MM.1S (cell line): ENCODE measurements at places on chromosomes 11 and 22.

GRCh38 chr22:27796829-27797519 lies 4.6 kb downstream of the MN1 start:
- no peak for DNase-seq

DNA sequence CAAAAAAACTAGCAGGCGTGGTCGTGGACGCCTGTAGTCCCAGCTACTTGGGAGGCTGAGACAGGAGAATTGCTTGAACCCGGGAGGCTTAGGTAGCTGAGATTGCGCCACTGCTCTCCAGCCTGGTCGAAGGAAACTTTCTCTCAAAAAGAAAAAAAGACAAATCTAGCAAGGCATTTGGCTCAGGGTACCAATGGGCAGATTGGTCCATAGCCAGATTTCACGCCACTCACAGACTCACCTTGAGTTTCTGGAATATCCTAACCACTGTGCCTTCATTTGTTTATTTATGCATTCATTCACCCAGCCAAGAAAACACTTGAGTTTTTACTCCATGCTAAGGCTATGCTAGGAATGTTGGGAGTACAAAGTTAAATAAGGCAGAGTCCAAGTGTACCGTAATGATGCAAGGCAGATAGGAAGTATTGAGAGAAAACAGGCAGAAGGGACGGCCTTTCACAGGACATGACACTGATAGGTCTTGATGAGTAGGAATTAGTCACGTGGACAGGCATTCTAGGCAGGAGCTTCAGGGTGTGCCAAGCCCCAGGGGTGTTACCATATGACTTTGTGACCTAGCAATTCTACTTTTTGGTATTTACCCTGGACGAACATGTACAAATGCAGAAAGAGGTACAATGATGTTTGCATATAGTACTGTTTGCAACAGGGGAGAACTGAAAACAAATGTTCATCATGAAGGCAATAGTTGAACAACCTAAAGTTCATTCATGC lies 3.0 kb upstream of the PACSIN3 start:
- no peak for DNase-seq

GRCh38 chr11:31877083-31877482 lies 66.0 kb upstream of the PAX6 start:
- no peak for DNase-seq

- no peak for DNase-seq
Observed at GRCh38 chr11:130088217-130088616, 18.5 kb downstream of the APLP2 start.

- peak; percentile 55 for DNase-seq
Observed at GRCh38 chr11:123069908-123070821, 8.2 kb upstream of the HSPA8 start.

DNA sequence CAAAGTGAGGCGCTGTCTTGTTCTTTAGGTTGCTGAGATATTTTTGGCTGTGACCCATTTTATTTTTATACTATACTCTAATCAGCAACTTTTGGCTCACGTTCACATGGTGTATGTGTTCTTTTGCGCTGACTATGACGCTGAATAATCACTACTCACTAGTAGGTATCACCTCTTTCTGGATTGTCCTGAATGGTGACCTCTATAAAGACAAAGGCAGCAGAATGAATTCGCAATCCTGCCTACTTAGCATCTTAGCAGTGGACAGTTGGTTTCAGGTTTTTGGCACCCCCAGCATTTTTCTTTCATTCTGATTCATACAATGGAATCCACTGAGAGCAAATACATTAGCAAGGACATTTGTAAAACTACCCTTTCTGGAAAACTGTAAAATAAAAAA lies 351.3 kb downstream of the JRKL start:
- no peak for DNase-seq

GRCh38 chr11:44823006-44823405 lies 96.2 kb downstream of the TSPAN18 start:
- DNase-seq, result no peak

- DNase-seq, result no peak
Observed at GRCh38 chr11:118098996-118099837, 12.5 kb upstream of the SMIM35 start.

GRCh38 chr11:72631806-72632731 lies 42.2 kb downstream of the PDE2A start:
- no peak for DNase-seq

- no peak for DNase-seq
Observed at GRCh38 chr22:37002633-37003032, 16.6 kb downstream of the TST start.

- DNase-seq, result no peak
Observed at GRCh38 chr22:42920101-42920820, 63.2 kb upstream of the ARFGAP3 start.

DNA sequence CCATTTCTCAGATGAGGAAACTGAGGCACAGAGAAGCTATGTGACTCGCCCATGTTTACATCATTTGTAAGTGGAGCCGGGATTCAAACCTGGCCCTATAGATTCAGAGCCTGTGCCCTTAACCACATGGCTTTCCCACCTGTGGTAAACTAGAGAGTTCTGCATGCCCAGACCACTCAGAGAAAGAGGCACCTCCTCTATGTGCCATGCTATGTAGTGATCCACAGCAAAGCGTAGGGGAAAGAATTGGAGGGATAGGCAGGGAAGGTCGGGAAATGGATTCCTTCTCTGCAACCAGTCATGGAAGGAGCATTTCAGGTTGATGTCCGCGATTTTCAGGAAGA lies 15.4 kb upstream of the POU2AF2 start:
- DNase-seq, result no peak

GRCh38 chr22:49331223-49331815 lies 496.4 kb downstream of the BRD1 start:
- no peak for DNase-seq

GRCh38 chr11:4393209-4393857 lies at the start of gene TRIM21:
Gene TRIM21, minus strand, starts transcription at chr11:4393702. Its CDS starts 3,293 bp downstream, at chr11:4390409.
- DNase-seq, result peak; percentile 91

GRCh38 chr11:128642571-128642970 lies 51.3 kb upstream of the FLI1 start:
- DNase-seq, result no peak

- no peak for DNase-seq
Observed at GRCh38 chr11:71139516-71140205, 112.7 kb downstream of the SHANK2 start.

- no peak for DNase-seq
Observed at GRCh38 chr11:119483341-119483880, 60.4 kb upstream of the THY1 start.

- no peak for DNase-seq
Observed at GRCh38 chr11:10392095-10393079, 62.7 kb upstream of the AMPD3 start.

- DNase-seq, result no peak
Observed at GRCh38 chr11:15590132-15590531, 475.4 kb downstream of the INSC start.

- peak; percentile 31 for DNase-seq
Observed at GRCh38 chr11:112745973-112746372, 215.2 kb upstream of the NCAM1 start.

DNA sequence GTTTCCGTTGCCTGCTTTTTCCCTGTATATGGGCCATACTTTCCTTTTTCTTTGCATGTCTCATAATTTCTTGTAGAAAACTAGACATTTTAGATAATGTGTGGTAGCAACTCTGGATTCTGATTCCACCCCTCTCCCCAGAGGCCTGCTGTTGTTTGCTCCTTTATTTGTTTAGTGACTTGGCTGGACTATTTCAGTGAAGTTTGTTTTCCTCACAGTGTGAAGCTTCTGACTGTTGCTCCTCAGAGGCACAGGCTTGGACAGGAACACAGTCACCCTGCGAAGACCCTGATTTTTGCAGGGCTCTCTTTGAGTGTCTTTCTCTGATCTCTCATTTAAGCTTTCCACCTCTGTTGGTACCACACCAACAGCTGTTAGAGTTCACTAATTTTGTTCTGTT lies 72.5 kb downstream of the SWAP70 start:
- no peak for DNase-seq

GRCh38 chr11:1339066-1339675 lies 29.7 kb upstream of the TOLLIP start:
- no peak for DNase-seq

GRCh38 chr11:14408612-14409011 lies 49.6 kb upstream of the RRAS2 start:
- no peak for DNase-seq

DNA sequence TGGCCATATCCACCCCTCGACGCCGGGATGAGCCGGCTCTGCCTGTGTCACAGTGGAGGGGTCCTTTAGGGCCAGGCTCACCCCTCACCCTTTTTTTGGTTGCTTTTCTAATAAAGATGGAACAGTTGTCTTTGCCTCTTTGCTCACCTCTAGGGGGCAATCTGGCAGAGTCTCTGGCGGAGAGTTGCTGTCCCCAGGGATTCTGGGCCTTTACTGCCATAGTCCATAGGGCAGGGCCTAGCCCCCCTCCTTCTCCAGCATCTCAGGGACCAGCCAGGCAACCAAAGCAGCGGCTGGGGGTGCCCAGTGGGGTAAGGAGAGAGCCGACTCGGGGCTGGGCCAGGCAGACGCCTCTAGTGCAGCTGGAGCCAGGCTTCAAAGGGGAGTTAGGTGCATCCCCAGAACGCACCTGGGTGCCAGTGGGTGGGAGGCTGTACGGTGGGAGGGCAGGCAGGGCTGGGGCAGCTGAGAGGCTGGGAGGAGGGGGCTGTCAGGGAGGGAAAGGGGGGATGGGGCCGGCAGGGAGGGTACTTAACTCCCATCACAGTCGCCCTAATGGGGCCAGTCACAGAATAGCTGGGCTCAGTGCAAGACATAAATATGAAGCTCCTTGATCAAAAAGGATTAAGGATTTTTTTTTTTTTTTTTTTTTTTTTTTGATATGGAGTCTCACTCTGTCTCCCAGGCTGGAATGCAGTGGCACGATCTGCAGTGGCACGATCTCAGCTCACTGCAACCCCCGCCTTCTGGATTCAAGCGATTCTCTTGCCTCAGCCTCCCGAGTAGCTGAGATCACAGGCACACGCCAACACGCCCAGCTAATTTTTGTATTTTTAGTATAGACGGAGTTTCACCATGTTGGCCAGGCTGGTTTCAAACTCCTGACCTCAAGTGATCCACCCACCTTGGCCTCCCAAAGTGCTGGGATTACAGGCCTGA lies 2.5 kb upstream of the SUSD2 start:
- DNase-seq, result no peak

- DNase-seq, result peak; percentile 91
Observed at GRCh38 chr11:67583247-67584204, at the start of gene GSTP1. Gene GSTP1, plus strand, starts transcription at chr11:67583812. Its CDS starts 32 bp downstream, at chr11:67583844.

- DNase-seq, result no peak
Observed at GRCh38 chr11:111819161-111819828, 52.1 kb downstream of the ALG9 start.

DNA sequence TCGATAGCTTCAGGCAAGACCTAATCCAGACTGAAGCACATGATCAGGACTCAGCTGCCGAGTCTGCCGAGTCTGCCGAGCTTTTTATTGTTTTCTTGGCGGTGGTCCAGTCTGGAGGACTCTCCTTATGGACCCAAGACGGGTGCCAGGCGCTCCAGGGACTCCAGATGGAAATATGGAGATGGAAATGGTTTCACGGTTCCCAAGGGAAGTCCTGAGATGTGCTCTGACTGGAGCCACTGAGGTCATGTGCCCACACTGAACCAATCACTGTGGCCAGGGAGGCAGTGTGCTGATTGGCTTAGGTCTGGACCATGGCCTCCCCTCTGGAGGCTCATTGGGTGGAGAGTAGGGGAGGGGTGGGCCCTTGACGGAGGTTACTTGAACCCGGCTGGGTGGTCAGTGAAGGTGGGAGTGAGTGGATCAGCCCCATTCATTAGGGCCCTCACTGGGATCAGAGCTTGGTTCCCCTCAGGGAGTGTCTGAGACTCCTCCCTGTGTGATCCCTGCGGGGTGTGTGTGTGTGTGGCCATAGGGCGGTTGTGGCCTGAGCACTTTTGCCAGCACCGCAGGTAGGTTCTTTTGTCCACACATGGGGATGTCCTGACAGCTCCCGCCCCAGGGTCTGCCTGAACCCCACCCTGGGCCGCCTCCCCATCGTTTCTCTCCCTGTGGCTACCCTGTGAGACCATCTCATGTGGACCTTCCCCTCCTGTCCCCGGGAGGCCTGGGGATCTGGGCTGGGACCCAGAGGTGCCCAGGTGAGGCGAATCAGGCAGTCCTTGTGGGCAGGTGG lies 14.0 kb downstream of the RPS6KA4 start:
- DNase-seq, result no peak

DNA sequence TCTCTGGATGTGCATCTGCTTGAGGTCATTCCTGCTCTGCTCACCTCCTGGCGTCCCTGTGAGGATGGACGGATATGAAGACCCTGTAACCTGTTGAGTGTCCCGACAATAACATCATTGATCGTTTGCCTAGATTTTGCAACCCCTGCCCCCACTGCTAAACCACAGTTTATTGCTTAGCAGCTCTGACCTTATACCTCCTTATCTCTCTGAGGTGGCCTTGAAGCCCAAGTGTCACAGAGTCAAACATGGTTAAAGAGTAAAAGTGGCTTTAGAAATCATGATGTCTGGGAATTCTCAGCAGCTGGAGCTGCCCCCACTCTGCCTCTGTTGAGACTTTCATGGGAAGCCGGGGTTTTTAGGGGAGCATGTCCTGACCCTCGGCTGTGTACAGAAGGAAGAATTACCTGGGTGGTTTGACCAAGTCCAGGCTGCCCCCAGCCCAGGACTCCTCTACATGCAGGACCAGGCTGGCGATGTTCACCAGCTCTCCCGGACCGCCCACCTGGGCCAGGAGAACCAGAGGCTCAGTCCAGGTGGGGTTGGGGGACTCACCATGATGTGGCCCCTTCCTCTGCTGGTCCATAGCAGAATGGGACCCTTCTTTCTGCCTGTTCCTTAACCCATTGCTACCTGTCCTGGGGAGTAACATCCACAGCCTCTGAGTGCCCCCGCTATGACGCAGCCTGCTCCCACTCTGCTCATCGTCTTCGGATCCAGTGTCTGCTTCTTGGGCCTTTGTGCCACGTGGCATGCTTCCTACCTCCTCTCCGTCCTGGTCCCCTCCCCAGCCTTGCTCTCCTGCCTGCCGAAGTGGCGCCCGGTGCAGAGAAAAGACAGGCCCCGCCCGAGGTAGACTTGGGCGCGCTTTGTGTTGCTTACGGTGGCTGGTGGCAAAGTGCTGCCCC lies 33.4 kb upstream of the FTH1 start:
- DNase-seq, result no peak

- DNase-seq, result no peak
Observed at GRCh38 chr11:101003468-101003867, 126.1 kb downstream of the PGR start.

DNA sequence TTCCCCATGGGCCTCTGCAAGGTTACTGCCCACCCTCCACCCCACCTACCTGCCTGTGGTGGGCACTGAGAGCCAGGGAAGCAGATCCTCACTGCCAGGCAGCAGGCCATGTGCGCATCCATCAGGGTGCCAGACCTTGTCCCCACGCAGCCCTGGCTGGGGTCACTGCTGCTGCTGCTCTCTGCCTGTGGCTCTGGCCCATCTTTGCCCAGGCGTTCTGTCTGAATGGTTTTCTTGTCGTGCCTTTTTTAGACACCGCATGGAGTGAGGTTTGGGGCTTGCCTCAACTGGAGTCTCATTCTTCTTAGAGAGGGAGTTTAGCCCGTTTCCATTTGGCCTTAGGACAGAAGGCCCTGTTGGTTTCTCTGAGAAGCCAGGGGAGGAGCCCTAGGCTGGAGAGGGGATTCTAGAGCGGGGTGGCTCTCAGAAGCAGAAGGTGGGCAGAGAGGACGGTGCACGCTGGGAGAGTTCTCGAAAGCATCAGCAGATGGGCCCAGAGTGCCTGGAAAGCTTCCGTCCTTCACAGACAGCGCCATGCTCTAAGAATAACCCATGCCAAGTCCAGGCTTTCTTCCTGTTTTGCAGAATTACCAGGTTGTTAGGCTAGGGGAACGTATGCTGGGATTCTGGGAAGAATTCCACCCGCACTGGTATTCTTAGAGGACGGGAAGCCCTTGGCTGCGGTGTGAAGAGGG lies 8.1 kb downstream of the TANGO2 start:
- DNase-seq, result no peak
